ENCODE measurements at places on chromosomes 5 and 9. TPM values are rescaled to one million over a fixed set of nuclear protein-coding genes. Genes with fewer than 3 reads are reported as not detected.
A peak's percentile ranks its signal among the peaks of the same experiment; 100 is the strongest.

DNA sequence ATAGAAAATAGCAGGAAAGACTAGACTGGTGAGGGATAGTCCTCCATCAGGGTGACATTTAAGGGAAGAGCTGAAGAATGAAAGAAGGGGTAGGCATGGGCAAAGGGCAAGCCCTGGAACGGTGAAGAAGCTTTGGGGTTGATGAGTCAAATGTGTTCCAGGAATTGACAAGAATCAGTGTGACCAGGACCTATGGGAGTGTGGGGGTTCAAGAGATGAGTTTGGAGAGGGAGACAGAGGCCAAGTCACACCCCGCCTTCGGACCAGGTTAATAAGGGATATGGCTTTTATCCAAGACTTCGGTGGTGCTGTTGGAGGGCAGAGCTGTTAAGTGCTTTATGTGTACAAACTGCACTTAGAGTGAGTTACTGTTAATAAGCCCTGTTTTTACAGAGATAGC is 920 bp downstream of the PMPCA start:
- DNase-seq, result no peak

GRCh38 chr5:157994906-157995519 is 136.1 kb upstream of the CLINT1 start:
- peak; percentile 68 for DNase-seq

DNA sequence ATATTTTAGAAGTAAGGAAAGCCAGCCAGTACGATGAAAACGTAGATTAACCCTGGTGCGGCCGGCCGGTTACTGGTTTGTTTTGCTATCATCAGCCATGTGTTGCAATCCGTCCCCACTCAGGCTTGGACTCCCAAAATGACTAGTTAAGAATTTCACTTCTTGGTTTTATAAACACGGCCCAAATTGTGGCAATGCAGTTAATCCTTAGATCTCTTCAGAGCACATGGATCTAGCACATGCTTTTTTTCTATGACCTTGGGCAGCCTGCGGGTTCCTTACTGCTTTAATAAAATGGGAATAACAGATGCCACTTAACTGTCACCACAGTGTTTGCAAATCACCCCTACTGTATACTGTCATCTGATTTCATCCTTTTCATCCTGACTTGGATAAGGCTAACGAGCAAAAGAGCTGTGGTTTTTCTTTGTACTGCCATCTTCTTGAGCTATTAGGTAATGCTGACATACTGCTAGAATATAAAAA is 1.5 kb downstream of the NDFIP1 start:
- DNase-seq, result peak; percentile 60

GRCh38 chr5:143892271-143892670 is 80.3 kb downstream of the HMHB1 start:
- no peak for DNase-seq

DNA sequence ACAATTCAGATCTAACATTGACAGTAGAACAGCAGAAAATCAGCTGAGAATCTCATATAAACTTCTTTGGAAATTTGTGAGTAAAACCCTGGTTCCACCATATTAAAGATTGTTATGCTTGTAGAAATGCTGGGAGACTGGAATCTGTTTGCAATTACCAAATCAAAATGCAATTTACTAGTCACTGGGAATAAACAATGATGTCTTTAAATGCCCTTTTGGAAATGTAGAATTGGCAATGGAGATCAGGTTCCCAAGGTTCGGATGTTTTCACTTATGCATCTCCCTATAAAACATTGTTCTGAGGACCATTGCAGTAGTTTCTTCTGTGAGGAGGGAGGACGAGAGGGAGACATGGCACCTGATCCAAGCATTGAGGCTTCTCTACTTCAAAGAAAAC is 384.4 kb downstream of the TMEM167A start:
- DNase-seq, result no peak

DNA sequence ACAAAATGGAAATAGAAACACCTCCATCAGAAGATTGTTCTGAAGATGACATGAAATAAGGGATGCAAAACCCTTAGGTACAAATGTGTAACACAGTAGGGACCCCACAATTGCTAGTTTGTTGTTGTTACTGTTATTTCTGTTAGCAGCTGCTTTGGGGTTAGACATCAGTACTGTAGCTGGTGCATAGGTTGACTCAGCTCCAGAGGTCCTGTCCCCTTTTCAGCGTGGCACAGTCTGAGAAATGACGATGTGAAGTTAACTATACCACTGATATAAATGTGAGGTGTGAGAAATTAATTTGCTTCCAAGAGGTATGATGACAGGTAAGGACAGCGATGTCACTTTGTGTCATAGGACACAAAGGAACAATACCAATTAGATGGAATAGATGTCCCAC is 384.6 kb upstream of the KLF4 start:
- DNase-seq, result no peak

- DNase-seq, result no peak
These were observed 45.9 kb upstream of the NRARP start for GRCh38 chr9:137347928-137348327.

GRCh38 chr9:23322392-23322791 is 503.6 kb downstream of the ELAVL2 start:
- no peak for DNase-seq

- DNase-seq, result no peak
These were observed 511 bp upstream of the SPDL1 start for GRCh38 chr5:169583101-169583423.

DNA sequence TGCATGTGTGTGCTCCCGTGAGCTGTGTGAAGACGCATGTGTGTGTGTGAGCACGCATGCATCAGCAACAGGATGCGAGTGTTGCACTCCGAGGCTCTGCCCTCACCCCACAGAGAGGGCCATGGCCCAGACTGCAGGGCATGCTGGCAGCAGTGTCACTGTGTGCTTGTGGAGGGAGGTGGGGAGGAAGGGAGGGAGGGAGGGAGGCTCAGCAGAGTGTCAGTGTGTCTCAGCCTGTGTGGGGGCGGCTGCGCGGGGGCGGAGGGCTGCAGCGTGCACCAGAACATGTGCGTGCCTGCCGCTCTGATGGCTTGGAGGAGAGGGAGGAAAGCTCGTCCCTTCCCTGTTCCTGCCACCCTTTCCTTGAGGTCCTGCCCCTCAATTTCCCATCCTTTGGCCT is 5.3 kb downstream of the CAMK2A start:
- no peak for DNase-seq

- DNase-seq, result no peak
These were observed 5.3 kb downstream of the NR2F1-AS1 start for GRCh38 chr5:93575461-93576414.

- no peak for DNase-seq
These were observed 242.6 kb downstream of the NPR3 start for GRCh38 chr5:32953694-32954093.

GRCh38 chr9:87813119-87813463 is 69.6 kb upstream of the SPATA31E1 start:
- DNase-seq, result no peak

- no peak for DNase-seq
These were observed 22.1 kb downstream of the GABRP start for GRCh38 chr5:170805666-170806065.

- DNase-seq, result no peak
These were observed 1.9 kb downstream of the KIAA1191 start for GRCh38 chr5:176359658-176360057.

GRCh38 chr5:130799015-130799414 is 366.0 kb downstream of the HINT1 start:
- DNase-seq, result no peak

- no peak for DNase-seq
These were observed 100.7 kb downstream of the CWC27 start for GRCh38 chr5:64869419-64869818.

DNA sequence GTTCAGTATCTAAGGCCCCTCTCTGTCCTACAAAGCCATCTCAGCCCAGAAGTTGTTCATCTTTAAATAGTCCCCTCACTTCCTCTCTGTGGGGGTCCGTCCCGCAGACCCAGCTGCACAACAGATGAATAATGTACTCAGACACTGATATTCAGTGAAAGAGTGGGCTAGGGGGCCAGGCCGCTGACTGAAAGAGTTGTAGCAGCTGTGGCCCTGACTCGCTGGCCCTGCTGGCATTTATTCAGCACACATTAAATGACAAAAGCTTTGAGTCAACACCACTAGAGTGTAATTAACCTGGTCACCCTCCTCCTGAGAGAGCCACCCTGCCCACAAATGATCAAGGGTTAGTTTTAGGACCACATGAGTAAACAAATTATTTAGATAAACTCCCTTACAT is 76.3 kb downstream of the MED10 start:
- no peak for DNase-seq

GRCh38 chr5:108101821-108102220 is 280.1 kb downstream of the FBXL17 start:
- peak; percentile 19 for DNase-seq

DNA sequence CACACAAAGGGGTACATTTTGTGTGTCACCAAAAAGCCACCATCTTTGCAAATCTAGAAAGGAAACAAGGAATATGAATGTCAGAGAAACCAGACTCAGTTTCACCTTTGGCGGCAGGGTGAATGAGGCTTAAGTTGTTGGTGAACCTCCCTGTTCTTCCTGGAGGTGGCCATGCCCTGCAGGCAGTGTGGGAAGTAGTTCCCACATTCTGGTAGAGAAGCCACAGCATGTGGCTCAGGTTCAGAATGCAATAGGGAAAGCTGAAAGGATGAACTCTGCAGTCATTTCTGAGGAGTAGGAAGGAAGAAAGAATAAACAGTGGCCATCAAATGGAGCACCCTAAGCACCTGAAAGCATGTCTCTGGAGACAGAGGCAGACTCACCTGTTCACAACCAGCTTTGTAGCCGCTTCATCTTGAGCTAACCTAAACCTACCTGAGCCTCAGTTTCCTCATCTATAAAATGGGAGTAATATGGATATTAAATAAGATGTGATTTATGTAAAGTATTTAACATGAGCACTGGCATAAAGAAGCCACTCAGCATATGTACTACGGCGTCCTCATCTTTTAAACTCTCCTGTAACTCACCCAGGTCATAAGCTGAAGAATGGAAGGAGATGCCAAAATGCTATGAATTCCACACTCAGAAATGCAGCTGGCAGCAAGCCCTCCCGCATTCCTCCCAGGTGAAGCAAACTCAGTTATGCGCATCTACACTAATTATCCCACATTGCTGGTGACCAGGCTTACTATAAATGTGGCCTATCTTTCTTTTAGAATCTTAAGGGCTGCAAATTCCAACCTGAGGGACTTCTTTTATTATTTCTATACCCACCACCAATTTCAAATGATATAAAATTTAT is 86.0 kb downstream of the ZNF608 start:
- DNase-seq, result peak; percentile 54

DNA sequence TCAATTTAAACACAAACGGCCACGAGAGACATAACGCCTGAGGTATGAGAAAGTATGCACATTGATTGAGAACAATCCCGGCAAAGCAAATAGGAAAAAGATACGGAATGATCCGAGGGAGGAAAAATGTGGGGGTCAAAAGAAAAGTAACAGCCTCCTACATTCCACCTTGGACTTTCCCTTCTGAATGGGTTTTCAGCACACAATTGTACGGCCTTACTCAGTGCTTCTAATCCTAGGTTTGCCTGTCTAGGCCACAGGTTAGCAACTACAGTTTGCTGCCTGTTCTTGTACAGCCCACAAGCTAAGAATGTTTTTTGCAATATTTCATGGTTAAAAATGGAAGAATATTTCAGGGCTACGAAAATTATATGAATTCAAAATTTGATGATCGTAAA is 46.2 kb upstream of the RNF20 start:
- no peak for DNase-seq

GRCh38 chr5:131541762-131542161 is 93.3 kb downstream of the RAPGEF6 start:
- no peak for DNase-seq

GRCh38 chr5:34507933-34508332 is 148.2 kb upstream of the RAI14 start:
- DNase-seq, result no peak

Gene GLRA1
- total RNA-seq, result not detected

Gene IFNA21
- not detected for total RNA-seq

Gene SURF6
- 23.3 TPM for total RNA-seq

Gene PLPP1
- total RNA-seq, result 7.6 TPM

Gene MYORG
- total RNA-seq, result 0.80 TPM

Gene PAEP
- total RNA-seq, result not detected
